ENCODE measurements at places on chromosomes 2 and 18.

DNA sequence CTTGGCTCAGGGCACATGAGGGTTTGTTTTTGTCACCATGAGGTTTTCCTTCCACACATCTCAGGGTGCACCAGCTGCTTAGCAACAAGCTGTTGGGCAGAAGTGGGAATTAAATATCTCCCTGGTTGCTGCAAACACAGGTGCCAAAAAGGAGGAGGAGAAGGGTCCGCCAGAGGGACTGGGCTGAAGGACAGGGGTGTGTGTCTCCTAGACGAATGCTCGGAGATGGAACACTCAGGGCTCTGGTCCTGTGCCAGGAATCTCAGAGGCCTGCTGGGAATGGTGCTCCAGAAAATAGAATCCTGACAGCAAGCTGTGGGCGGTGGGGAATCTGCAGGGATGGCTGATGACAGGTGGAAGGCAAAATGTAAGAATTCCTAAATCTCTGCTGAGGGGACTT, 94.5 kb downstream of the VSNL1 start:
- no peak for DNase-seq

DNA sequence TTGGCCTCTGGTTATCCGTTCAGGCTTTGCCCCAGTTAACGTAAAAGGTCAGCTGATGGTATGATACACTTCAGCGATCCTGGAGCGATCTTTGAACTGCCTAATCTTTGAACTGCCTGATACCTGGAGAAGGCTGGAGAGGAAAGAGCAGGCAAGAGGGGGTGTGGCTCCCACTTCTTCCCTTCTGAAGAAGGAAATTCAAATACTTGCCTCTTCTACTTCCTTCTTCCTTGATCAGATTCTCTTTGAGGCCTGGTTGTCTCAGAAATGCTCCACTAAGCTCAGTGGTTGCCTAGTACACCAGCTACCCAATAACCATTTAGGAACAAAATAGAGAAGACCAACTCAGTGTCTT, 619 bp downstream of the GALM start:
- peak; percentile 40 for DNase-seq

DNA sequence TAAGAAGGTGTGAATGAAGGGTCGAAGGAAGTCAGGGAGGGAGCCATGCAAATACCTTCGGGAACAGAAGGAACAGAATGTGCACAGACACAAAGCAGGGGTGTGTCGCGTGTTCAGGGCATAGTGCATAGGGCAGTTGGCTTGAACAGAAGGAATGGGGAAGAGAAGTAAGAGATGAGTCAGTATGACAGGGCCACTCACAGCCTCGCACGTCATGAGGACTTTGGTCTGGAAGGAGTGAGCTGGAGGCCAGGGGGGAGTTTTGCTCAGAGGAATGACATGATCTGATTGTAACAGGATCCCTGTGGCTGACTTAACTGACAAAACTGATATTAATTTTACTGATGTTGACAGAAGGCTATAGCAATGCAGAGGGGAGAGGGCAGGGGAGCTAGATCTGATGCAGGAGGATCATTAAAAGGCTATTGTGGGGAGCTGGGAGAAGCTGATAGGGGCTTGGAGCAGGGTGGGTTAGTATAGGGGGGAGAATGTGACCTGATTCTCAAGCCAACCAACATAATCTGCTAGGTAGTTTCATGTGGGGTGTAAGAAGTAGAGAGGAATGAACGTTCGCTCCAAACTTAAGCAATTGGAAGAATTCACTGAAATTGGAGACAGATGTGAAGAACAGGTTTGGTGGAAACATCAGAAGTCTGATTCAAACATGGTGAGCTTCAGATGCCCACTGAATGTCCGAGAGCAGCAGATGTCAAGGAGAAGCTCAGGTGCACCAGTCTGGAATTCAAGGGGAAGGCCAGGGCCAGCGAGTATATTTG, 60.4 kb upstream of the COPS8 start:
- DNase-seq = peak; percentile 82

DNA sequence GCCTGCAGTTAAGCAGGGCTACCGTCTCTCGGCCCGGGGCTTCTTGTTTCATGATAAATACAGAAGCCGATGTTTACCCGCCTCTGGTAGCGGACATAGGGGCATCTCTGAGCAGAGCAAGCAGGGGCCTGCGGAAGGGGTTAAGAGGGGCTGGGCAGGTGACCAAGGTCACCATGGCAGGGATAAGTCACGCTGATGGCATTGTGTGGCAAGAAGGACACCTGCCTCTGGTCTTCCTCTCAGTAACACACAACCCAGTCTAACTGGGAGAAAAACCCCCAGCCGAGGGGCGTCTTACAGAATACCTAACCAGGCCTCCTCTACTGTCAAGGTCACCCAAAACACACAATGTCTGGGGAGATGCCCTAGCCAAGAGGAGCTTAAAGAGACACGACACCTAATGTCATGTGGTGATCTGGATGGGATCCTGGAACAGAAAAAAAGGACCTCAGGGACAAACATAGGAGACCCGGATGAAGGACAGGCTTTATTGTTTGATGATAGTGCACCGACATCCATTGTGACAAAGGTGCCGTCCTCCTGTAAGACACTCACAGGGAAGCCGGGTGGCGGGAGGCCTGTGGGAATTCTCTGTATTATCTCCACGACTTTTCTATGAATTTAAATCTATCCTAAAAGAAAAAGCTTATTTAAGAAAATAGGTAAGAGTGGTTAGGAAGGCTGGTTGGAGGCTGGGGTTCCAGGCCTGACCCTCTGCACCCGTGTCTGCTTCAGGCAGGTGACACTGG, 24.8 kb downstream of the SH3BP4 start:
- DNase-seq = no peak

DNA sequence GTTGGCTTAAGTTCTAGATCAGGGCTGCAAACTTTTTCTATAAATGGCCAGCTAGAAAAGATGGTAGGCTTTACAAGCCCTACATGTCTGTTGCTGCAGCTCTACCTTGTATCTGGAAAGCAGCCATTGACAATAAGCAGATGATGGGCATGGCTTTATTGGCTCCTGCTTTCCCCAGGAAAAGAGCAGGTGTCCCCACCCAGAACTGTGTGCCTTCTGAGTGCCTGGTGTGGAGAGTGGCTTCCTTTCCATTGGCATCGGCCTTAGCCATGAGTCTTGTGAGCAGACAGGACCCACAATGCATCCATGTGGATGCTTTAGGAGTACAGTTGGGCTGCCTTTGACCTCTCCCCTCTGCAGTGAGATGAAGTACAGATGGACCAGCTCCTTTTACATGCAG, 120.2 kb downstream of the CD8B2 start:
- DNase-seq = no peak

- no peak for DNase-seq
Measured at GRCh38 chr18:58662118-58662517, 9.1 kb upstream of the MALT1 start.

DNA sequence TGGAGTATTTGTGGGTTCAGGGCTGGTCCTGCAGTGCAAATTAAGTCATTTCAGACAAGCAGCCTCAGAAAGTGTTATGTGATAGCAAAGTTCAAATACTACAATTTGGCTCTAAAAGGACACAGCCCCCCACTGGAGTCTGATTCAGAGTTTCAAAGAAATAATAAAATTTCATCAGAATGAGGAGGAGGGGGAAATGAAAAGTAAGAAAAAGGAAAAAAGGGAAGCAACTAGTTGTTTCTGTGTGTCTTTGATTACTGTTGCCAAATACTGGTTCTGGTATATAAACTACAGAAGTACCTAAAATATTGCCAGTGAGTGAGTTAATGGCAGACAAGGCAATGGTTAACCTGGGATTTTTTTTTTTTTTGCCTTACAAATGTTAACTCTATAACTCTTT, 773.9 kb downstream of the BCL11A start:
- no peak for DNase-seq

- DNase-seq = no peak
Measured at GRCh38 chr18:6589923-6590322, 139.6 kb upstream of the ARHGAP28 start.

GRCh38 chr2:198697794-198698193, 759.9 kb downstream of the SATB2 start:
- no peak for DNase-seq

GRCh38 chr2:140359056-140359771, 1579.0 kb upstream of the NXPH2 start:
- peak; percentile 43 for DNase-seq

- no peak for DNase-seq
Measured at GRCh38 chr18:34795070-34795732, 85.1 kb downstream of the DTNA start.

All from fibroblast of the aortic adventitia (primary cell).